Lower lobe of right lung (tissue), 2 donors: ENCODE measurements at places on chromosomes 7 and 10. TPM values are rescaled to one million over a fixed set of nuclear protein-coding genes. Genes with fewer than 3 reads are reported as not detected.

CACNB2 gene
- 1.4 TPM for total RNA-seq

MAGI2 gene
- 15.3 TPM for total RNA-seq

SKAP2 gene
- 75.0 TPM for total RNA-seq

AQP1 gene
- 826 TPM for total RNA-seq

TMEM140 gene
- total RNA-seq = 39.3 TPM

ZCCHC24 gene
- 34.7 TPM for total RNA-seq

DMBT1 gene
- 43.1 TPM for total RNA-seq

ELMO1 gene
- total RNA-seq = 60.1 TPM

WEE2 gene
- not detected for total RNA-seq

CYP2C19 gene
- not detected for total RNA-seq

CYP2C18 gene
- total RNA-seq = 0.65 TPM

DNA sequence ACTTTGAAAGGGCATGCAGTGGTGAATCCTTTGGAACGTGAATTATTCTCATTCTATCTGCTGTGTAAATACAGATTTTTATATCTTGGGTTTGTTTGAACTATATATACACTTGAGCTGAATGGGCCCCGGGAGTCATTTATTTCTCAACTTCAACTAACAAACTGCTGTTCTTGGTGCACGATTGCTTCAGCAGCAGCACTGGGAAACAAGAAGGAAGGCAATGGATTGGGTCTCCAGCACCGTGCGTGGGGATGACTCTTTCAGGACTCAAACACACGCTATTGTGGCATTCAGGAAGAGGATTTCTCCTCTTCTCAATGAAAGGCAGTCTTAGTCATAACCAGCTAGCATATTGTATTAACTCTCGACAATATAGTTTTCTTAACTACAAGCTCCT lies 226.0 kb upstream of the NFE2L3 start:
- DNase-seq = no peak
- no peaks in the 10 kb centered on the region for H3K36me3 ChIP-seq
- H3K4me1 ChIP-seq = no peaks in the 10 kb centered on the region
- H3K27ac ChIP-seq = no peak overlapping the region
- no peak overlapping the region for H3K4me3 ChIP-seq

- peaks cover 5% of the 10 kb centered on the region for H3K27me3 ChIP-seq
- no peak overlapping the region for H3K27ac ChIP-seq
- DNase-seq = no peak
- peaks cover 11% of the 10 kb centered on the region for H3K4me1 ChIP-seq
- H3K36me3 ChIP-seq = no peaks in the 10 kb centered on the region
These were observed 491.3 kb downstream of the GLRX3 start for GRCh38 chr10:130627346-130628045.

DNA sequence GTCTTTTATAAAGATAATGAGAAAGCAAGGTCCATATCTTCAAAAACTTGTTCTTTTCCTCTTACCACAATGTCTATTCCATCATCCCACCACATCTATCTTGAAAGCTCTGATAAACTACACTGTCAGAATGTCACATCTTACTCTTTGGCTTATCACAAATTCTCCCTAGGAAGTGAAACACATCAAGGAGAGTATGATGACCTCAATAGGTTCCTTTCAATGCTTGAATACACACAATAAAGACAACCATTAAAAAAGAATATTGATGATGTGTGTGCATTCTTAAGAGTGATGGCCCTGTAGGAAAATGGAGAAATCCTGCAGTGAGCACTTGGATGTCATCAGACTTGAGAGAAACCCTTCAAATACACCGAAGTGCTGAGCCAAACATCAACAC lies 918.1 kb upstream of the SORCS1 start:
- DNase-seq = no peak
- no peaks in the 10 kb centered on the region for H3K27me3 ChIP-seq
- no peaks in the 10 kb centered on the region for H3K36me3 ChIP-seq
- H3K4me1 ChIP-seq = no peaks in the 10 kb centered on the region

DNA sequence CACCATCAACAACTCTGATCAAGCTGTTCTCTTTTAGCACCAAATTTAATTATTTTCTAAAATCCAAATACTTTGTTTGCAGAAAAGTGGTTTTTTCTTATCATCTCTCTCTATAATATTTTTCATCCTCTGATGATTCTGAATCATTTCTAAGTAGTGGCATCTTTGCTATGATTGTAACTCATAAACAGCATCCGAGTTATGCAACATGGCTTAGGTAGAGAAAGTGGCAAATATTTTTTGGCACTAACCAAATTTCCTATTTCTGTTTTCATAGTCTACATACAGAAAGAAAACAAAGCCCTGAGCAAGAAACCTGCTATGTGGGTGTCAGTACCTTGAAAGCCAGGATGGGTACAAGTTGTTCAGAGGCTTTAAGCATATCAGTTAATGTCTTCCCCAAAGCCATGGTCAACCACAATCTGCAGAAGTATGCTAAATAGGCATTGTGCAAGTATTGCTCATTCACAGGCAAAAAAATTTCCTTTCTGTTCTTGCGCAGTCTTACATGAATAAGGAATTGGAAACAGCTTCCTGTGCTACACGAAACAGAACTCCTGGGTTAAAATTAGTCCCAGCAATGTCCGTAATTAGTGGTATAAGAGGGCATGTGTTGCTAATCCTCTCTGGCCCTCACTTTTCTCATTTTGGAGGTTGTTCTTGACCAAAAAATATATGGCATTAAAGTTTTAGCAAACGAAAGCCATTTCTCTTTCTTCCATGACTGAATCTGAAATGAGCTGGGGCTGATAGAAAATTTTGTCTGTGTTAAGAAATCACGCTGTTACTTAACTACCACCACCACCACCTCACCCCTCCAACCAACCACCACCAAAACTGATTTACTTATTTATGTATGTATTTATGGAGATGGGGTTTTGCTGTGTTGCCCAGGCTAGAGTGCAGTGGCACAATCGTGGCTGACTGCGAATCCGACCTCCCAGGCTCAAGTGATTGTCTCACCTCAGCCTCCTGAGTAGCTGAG lies 325.6 kb upstream of the MAGI2 start:
- no peak overlapping the region for H3K4me3 ChIP-seq
- no peaks in the 10 kb centered on the region for H3K36me3 ChIP-seq
- H3K27ac ChIP-seq = no peak overlapping the region
- H3K27me3 ChIP-seq = no peaks in the 10 kb centered on the region
- no peaks in the 10 kb centered on the region for H3K4me1 ChIP-seq
- no peak for DNase-seq

GRCh38 chr10:86657011-86657395 lies 2.7 kb downstream of the OPN4 start:
- no peaks in the 10 kb centered on the region for H3K27me3 ChIP-seq
- no peak for DNase-seq
- H3K4me1 ChIP-seq = no peaks in the 10 kb centered on the region
- H3K4me3 ChIP-seq = no peak overlapping the region

GRCh38 chr10:101233863-101234262 lies 4.6 kb upstream of the LBX1 start:
- H3K27me3 ChIP-seq = peaks cover 100% of the 10 kb centered on the region
- H3K4me3 ChIP-seq = no peak overlapping the region
- H3K27ac ChIP-seq = no peak overlapping the region
- peaks cover 25% of the 10 kb centered on the region for H3K4me1 ChIP-seq
- H3K36me3 ChIP-seq = no peaks in the 10 kb centered on the region
- no peak for DNase-seq

DNA sequence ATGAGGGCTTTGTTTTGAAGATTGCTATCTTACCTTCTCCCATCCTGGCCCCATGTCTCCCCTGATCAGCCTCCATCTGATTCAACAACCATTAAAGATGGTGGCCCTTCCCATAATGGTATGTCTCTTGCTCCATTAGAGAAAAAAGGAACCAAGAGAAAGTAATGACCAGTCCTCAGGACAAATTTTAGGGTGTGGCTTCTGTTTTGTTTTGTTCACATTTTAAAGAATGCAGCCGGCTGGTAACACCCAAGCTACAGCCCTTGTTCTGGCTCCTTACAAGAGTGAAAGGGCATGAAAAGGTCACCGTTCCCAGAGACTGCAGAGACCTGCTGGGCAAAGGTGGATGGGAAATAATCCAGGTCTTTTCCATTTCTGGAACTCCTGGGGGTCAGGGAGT lies 287.9 kb upstream of the NEBL start:
- no peak overlapping the region for H3K4me3 ChIP-seq
- no peaks in the 10 kb centered on the region for H3K36me3 ChIP-seq
- no peak overlapping the region for H3K27ac ChIP-seq
- no peaks in the 10 kb centered on the region for H3K4me1 ChIP-seq

DNA sequence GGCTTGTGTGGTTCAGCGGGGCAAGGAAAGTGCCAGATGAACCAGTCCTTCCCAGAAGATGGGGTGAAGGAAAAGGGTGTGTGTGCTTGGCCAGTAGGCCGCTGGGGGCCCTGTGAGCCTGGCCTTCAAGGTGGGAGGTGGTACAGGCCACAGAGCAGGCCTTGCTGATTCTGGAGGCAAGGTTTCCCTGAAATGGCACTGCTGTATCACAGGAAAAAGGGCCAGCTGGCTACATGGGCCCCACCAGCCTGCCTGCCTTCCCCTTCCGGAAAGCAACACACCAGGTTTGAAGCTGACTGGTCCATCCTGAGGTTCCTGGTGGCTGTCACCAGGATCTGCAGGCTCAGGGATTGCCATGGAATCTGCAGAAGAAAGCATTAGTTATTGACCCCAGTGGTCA lies 12.5 kb downstream of the MMRN2 start:
- H3K36me3 ChIP-seq = peaks cover 9% of the 10 kb centered on the region
- H3K4me3 ChIP-seq = no peak overlapping the region
- no peak overlapping the region for H3K27ac ChIP-seq
- no peaks in the 10 kb centered on the region for H3K27me3 ChIP-seq
- DNase-seq = no peak

GRCh38 chr7:29569648-29570047 lies 6.0 kb downstream of the PRR15 start:
- peaks cover 27% of the 10 kb centered on the region for H3K4me1 ChIP-seq
- H3K4me3 ChIP-seq = no peak overlapping the region
- H3K36me3 ChIP-seq = no peaks in the 10 kb centered on the region

GRCh38 chr10:132826524-132827422 lies 40.8 kb upstream of the NKX6-2 start:
- no peaks in the 10 kb centered on the region for H3K36me3 ChIP-seq
- H3K27me3 ChIP-seq = no peaks in the 10 kb centered on the region
- no peak overlapping the region for H3K4me3 ChIP-seq
- no peaks in the 10 kb centered on the region for H3K4me1 ChIP-seq
- H3K27ac ChIP-seq = no peak overlapping the region
- DNase-seq = no peak

DNA sequence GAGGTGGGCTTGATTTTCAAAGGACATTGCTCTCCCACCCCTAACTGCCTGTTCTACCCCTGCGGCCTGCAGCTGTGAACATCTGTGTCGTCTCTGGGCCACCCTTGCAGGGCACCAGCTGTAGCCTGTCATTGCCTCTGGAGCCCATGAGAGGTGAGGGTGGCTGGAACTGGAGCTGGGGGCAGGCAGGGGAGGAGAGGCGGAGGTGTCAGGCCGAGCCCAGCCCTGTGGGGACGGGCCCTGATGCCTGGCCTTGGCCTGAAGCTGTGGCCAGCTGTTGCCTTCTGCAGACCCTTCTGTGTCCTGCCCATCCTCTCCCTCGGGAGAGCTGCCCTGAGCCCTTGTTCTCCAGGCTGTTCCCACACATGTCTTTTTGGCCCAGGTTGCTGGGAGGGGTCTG lies 44.5 kb downstream of the PALD1 start:
- H3K36me3 ChIP-seq = peaks cover 4% of the 10 kb centered on the region
- no peak for DNase-seq
- no peak overlapping the region for H3K27ac ChIP-seq
- no peaks in the 10 kb centered on the region for H3K27me3 ChIP-seq
- peaks cover 21% of the 10 kb centered on the region for H3K4me1 ChIP-seq

DNA sequence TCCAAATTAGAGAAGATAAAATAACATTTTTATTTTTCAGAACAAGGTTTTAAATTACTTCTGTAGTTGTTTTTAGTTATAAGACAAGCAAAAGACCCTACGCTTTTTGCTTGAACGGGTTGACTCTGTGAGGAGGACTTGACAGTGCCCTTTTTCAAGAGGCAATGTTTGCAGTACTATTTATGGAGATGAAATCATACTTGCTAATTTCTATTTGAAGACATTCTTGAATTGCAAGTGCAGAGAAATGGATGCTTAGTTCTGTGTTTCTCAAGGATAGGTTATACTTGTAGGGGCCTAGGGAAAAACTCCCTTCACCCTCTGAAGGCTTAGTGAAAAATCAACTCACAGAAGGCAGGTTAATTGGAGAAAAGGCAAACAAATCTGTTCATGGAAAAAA lies 1229.5 kb downstream of the REEP3 start:
- DNase-seq = no peak
- H3K27ac ChIP-seq = no peak overlapping the region
- no peaks in the 10 kb centered on the region for H3K27me3 ChIP-seq
- H3K4me1 ChIP-seq = no peaks in the 10 kb centered on the region
- no peaks in the 10 kb centered on the region for H3K36me3 ChIP-seq

GRCh38 chr10:6140141-6140841 lies 51.5 kb downstream of the RBM17 start:
- H3K27ac ChIP-seq = no peak overlapping the region
- no peaks in the 10 kb centered on the region for H3K36me3 ChIP-seq
- peak overlapping the region; percentile 40 for H3K4me3 ChIP-seq
- H3K27me3 ChIP-seq = peaks cover 7% of the 10 kb centered on the region
- no peak for DNase-seq

- H3K4me1 ChIP-seq = peaks cover 54% of the 10 kb centered on the region
- DNase-seq = no peak
- H3K27me3 ChIP-seq = no peaks in the 10 kb centered on the region
- H3K36me3 ChIP-seq = no peaks in the 10 kb centered on the region
These were observed 132.1 kb upstream of the ZMIZ1 start for GRCh38 chr10:78936412-78937342.

GRCh38 chr10:55311848-55312635 lies 511.0 kb upstream of the PCDH15 start:
- no peak for DNase-seq
- H3K27ac ChIP-seq = no peak overlapping the region

GRCh38 chr7:8719102-8719501 lies 285.7 kb downstream of the NXPH1 start:
- H3K27ac ChIP-seq = no peak overlapping the region
- H3K4me1 ChIP-seq = no peaks in the 10 kb centered on the region
- no peak for DNase-seq
- no peaks in the 10 kb centered on the region for H3K27me3 ChIP-seq
- H3K4me3 ChIP-seq = no peak overlapping the region
